ENCODE measurements at places on chromosomes 3 and 15. TPM values are rescaled to one million over a fixed set of nuclear protein-coding genes. Genes with fewer than 3 reads are reported as not detected.

The SLC51A gene
- total RNA-seq = not detected

The RGMA gene
- total RNA-seq = 85.1 TPM

The LRTM1 gene
- total RNA-seq = not detected

The DNAH12 gene
- 0.02 TPM for total RNA-seq

The SMCO1 gene
- total RNA-seq = not detected

The TOMM70 gene
- total RNA-seq = 58.5 TPM

The HRG gene
- not detected for total RNA-seq

The XIRP1 gene
- not detected for total RNA-seq

The TGM4 gene
- total RNA-seq = 0.04 TPM

The MELTF gene
- 4.2 TPM for total RNA-seq

The ATP13A3 gene
- total RNA-seq = 113 TPM

The LINGO1 gene
- total RNA-seq = 28.2 TPM

The PLA2G4F gene
- total RNA-seq = not detected

The HRH1 gene
- total RNA-seq = 0.09 TPM

The IRAK2 gene
- total RNA-seq = 0.26 TPM

The CTXND1 gene
- not detected for total RNA-seq

The CCR8 gene
- total RNA-seq = not detected

The SCN11A gene
- total RNA-seq = 0.81 TPM

DNA sequence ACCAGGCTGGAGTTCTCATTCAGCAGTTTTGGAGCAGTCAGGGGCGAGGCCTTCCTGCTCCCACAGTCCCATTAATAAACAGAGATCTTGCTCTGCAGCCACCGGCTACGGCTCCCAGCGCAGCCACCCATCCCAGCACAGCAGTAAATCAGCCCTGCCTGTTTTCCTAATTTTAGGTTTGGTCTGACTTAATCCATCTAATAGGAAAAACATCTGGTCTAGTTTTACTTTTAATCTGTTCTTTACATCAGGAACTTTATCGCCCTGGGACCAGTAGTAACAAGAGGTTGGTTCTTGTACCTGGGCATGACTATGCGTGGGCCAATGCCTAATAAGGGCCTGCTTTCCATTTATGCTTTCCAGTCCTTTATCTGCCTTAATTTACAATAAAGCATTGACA lies 264.0 kb upstream of the DPH6 start:
- no peak overlapping the region for H3K27ac ChIP-seq
- no peaks in the 10 kb centered on the region for H3K36me3 ChIP-seq
- no peaks in the 10 kb centered on the region for H3K27me3 ChIP-seq
- no peak for DNase-seq

- no peaks in the 10 kb centered on the region for H3K4me1 ChIP-seq
- DNase-seq = no peak
- H3K4me3 ChIP-seq = no peak overlapping the region
- no peaks in the 10 kb centered on the region for H3K36me3 ChIP-seq
These were observed 549.7 kb upstream of the EPHA6 start for GRCh38 chr3:96264701-96265100.

DNA sequence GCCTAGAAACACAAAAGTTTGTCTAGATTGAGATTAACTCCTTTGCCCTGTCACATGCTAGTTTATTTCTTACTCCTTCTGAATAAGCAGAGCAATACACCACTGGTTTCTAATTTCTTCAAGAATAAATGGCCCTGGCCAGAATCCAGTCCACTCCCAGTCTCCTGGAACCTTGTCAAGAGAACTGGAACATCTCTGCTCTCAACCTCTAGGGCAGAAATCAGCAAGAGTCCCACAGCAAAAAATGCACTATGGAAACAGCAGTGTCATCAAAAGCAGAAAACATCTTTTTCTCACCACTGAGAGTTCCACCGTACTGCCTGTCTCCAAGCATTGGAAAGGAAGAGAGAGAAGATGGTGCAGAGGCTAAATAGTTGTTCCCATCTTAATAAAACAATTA lies 35.9 kb upstream of the PPP2R3A start:
- H3K4me3 ChIP-seq = no peak overlapping the region
- DNase-seq = no peak
- H3K36me3 ChIP-seq = no peaks in the 10 kb centered on the region
- no peaks in the 10 kb centered on the region for H3K4me1 ChIP-seq

DNA sequence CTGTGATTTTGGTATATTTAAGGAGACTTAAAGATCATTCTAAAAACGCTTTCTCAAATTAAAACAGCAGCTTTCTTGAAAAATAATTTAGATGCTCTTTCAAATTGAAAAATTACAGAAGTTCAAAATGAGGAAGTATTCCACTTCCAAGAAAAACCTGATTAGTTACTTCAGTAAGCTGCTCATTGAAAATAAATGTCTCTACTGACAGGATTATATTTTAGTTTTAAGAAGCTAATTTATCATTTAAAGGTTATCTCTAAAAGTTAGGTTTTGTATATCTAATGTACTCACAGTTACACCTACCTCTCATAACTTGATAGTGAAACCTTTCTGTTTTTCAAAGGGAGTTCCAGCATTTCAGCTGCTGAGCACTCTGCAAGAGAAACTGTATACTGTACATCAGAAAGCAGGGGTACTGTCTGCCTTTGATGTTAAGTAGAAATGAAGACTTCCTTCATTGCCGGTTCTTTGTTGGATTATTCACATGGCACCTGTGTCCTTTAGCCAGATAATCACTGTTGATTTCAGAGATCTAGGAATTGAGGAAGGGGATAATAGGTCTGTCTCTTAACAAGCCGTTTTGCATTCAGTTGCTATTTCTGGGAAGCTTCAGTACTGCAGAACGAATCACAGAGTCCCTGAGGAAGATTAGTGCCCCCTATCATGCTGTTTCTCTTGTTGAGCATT lies 161.6 kb downstream of the TCF12 start:
- no peaks in the 10 kb centered on the region for H3K27me3 ChIP-seq
- H3K4me1 ChIP-seq = peaks cover 47% of the 10 kb centered on the region
- H3K36me3 ChIP-seq = no peaks in the 10 kb centered on the region
- DNase-seq = peak; percentile 71
- H3K4me3 ChIP-seq = peak overlapping the region; percentile 23
- peak overlapping the region; percentile 57 for H3K27ac ChIP-seq

DNA sequence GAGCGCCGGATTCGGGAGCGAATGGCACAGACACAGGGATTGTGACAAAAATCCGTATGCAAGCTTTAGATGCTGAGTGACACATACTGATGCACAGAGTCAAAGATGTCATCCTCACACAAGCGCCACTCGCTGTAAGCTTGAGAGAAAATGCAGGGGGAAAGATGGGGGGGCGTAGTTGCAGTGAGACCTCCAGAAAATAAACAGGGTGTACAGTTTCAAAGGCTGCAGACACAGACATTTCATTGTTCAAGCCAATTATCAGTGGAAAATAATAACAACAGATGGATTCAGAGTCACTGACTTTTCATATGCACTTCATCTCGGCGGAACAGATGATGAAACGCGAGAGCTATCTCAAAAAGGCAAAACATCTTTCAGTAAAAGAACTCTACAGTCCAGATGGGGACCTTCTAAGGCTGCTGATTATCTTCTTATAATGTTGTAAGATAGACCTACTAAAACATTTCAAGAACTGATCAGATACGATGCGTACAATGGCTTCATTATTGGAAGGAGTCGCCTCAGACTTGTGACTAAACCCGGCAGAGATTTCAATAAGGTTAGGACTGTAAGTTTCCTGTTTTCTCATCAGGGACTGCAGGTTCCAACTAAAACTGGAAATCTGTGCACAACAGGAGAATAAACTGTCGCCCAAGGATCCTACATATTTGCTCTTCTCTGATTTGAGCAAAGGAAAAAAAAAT lies 275.4 kb downstream of the FOXP1 start:
- no peak overlapping the region for H3K27ac ChIP-seq
- DNase-seq = no peak
- H3K36me3 ChIP-seq = no peaks in the 10 kb centered on the region
- H3K27me3 ChIP-seq = no peaks in the 10 kb centered on the region

GRCh38 chr3:162933656-162934055 lies 1437.0 kb downstream of the OTOL1 start:
- H3K27ac ChIP-seq = no peak overlapping the region
- DNase-seq = no peak
- H3K27me3 ChIP-seq = no peaks in the 10 kb centered on the region
- H3K4me1 ChIP-seq = no peaks in the 10 kb centered on the region
- no peak overlapping the region for H3K4me3 ChIP-seq

DNA sequence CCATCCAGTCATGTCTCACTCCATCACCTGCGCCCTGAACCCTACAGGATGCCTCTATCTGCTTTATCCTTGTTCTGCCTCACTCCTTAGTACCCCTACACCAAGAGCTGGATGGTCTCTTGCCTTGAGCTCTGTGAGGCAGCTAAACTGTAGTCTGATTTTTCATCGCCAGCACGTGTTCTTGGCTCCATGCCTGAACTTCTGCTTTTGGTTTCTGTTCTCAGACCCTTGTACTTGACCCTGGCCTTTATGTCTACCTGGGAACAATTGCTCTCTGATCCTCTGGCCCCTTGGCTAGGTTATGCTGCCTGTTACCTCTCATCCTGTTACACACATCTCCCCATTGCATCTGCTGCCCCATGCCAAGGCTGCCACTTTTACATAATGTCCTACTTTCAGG lies 318.0 kb upstream of the LMCD1 start:
- H3K4me3 ChIP-seq = no peak overlapping the region
- no peaks in the 10 kb centered on the region for H3K27me3 ChIP-seq
- DNase-seq = no peak
- no peak overlapping the region for H3K27ac ChIP-seq
- H3K36me3 ChIP-seq = no peaks in the 10 kb centered on the region
- no peaks in the 10 kb centered on the region for H3K4me1 ChIP-seq

DNA sequence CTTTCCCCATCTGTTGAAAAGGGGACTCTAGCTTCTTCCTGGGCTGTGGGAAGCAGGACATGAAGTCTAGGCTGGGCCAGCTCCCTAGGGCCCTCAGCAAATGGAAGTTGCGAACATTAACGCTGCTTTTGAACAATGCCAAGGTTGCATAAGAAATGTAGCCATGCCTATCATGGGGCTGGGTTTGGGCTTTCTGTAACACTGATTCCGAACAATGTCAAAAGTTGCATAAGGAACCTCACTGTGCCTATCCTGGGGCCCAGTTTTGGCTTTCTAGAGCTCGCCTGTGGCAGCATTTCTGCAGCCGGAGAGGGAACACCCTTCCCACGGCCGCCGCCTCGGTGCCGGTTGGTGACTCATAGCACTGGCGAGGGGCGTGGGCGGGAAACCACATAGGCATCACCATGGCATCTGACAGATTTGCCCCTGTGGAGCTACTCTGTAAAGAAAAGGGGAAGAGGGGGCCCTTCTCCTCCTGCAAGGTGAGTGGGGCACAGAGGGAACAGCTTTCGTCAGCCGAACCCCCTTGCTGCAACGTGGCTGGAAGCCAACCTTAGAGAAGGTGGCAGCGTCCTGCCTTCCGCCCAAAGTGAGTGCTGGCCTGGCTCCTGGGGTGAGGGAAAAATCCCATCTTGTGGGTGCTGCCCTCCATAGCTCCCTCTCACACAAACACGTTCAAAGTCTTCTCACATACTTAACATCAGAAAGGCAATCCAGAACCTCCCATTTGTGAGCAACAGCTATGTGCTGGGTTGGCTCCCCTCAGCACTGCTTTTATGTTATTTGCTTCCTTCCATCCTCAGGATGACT lies 46.6 kb upstream of the ATP2B2 start:
- H3K4me1 ChIP-seq = peaks cover 67% of the 10 kb centered on the region
- H3K4me3 ChIP-seq = no peak overlapping the region
- no peak for DNase-seq
- no peak overlapping the region for H3K27ac ChIP-seq

- no peak within 1 kb of the TSS for H3K27ac ChIP-seq
- H3K36me3 ChIP-seq = no peaks in the 10 kb centered on the region
- peaks cover 34% of the 10 kb centered on the region for H3K27me3 ChIP-seq
- H3K4me1 ChIP-seq = no peaks in the 10 kb centered on the region
- peak within 1 kb of the TSS; percentile 55 for H3K4me3 ChIP-seq
- peak; percentile 93 for DNase-seq
These were observed at the start of gene SH3GL3 for GRCh38 chr15:83446904-83447709. Gene SH3GL3, plus strand, starts transcription at chr15:83447341. Its CDS starts 193 bp downstream, at chr15:83447534.

- DNase-seq = no peak
- no peaks in the 10 kb centered on the region for H3K36me3 ChIP-seq
- H3K4me1 ChIP-seq = no peaks in the 10 kb centered on the region
- no peak overlapping the region for H3K27ac ChIP-seq
These were observed 50.1 kb downstream of the P2RY1 start for GRCh38 chr3:152885076-152885475.

DNA sequence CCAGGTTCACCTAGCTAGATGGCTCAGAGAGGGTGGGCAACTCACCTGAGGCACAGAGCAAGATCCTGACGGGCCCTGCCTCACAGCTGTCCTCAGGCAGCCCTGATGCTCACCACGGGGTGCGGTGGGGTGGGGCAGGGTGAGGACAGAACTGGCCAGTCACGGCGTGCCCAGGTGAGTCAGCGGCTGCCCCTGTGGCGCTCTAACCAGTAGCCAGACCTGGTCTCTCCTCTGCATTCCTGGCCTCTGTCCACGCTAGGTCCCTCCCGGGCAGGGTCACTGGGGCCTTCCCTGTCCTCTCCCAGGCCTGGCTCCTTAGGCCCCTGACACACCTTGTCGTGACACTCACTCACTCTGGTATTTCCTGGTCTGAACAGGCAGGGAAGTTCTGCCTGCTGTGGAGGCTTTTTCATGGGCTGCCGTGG lies 901 bp downstream of the ALS2CL start:
- peaks cover 4% of the 10 kb centered on the region for H3K4me1 ChIP-seq
- peaks cover 39% of the 10 kb centered on the region for H3K27me3 ChIP-seq
- peak overlapping the region; percentile 59 for H3K4me3 ChIP-seq

GRCh38 chr15:83318036-83318435 lies 33.6 kb upstream of the BNC1 start:
- H3K4me3 ChIP-seq = no peak overlapping the region
- H3K36me3 ChIP-seq = no peaks in the 10 kb centered on the region
- DNase-seq = no peak
- no peaks in the 10 kb centered on the region for H3K27me3 ChIP-seq

- H3K27ac ChIP-seq = no peak overlapping the region
- DNase-seq = no peak
- no peaks in the 10 kb centered on the region for H3K4me1 ChIP-seq
- H3K36me3 ChIP-seq = no peaks in the 10 kb centered on the region
These were observed 163.9 kb downstream of the RAB11A start for GRCh38 chr15:66033143-66033542.

- no peaks in the 10 kb centered on the region for H3K36me3 ChIP-seq
- H3K4me3 ChIP-seq = no peak overlapping the region
- no peak overlapping the region for H3K27ac ChIP-seq
- H3K27me3 ChIP-seq = no peaks in the 10 kb centered on the region
- H3K4me1 ChIP-seq = peaks cover 16% of the 10 kb centered on the region
- DNase-seq = peak; percentile 57
These were observed 22.0 kb upstream of the DOCK3 start for GRCh38 chr3:50652709-50653108.

- H3K4me3 ChIP-seq = no peak overlapping the region
- peaks cover 18% of the 10 kb centered on the region for H3K4me1 ChIP-seq
- peak overlapping the region; percentile 30 for H3K27ac ChIP-seq
- DNase-seq = peak; percentile 61
- H3K27me3 ChIP-seq = no peaks in the 10 kb centered on the region
These were observed 220.3 kb downstream of the PDZRN3 start for GRCh38 chr3:73404435-73404834.

- DNase-seq = no peak
- no peaks in the 10 kb centered on the region for H3K27me3 ChIP-seq
These were observed 208.6 kb downstream of the ZIC4 start for GRCh38 chr3:147197739-147198138.

All from neural progenitor cell (in vitro differentiated cells).